Right renal pelvis (tissue), 4 donors: ENCODE measurements at places on chromosomes 11 and 22.

DNA sequence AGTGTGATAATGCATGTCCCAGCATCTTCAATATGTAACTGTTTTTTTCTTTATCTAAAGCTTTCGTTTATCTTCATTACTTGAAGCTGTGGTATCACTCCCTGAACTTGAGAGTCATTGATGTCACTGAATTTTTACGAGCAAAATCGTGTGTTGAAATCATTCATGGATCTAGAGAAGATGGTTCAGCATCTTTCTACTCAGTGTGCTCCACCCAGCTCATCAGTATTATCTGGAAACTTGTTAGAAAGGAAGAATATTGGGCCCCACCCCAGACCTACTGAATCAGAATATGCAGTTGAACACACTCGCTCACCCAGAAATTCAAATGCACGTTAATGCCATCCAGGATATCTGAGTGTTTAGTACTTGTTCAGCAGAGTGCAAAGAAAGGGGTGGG is 8.3 kb downstream of the CDON start:
- DNase-seq: no peak

- no peak for DNase-seq
Measured at GRCh38 chr11:72712168-72712751, 38.0 kb upstream of the PDE2A start.

DNA sequence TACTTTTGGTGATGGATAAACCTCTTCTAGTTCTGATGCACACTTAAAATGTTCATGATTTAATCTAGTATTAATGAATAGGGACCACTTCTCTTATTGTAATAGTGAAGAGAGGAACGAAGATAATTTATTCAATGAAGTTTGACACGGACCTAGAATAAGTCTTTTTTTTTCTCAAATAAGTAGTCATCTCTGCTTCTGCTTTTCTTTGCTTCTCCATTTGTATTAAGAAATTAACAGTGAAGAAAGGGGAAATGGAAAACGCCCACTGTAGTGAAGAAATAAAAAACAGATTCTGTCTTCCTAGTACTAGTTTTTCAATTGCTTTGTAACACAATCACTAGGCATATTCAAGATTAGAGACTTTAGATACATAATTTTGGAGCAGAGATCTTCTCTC is 73.0 kb downstream of the CD44 start:
- no peak for DNase-seq

DNA sequence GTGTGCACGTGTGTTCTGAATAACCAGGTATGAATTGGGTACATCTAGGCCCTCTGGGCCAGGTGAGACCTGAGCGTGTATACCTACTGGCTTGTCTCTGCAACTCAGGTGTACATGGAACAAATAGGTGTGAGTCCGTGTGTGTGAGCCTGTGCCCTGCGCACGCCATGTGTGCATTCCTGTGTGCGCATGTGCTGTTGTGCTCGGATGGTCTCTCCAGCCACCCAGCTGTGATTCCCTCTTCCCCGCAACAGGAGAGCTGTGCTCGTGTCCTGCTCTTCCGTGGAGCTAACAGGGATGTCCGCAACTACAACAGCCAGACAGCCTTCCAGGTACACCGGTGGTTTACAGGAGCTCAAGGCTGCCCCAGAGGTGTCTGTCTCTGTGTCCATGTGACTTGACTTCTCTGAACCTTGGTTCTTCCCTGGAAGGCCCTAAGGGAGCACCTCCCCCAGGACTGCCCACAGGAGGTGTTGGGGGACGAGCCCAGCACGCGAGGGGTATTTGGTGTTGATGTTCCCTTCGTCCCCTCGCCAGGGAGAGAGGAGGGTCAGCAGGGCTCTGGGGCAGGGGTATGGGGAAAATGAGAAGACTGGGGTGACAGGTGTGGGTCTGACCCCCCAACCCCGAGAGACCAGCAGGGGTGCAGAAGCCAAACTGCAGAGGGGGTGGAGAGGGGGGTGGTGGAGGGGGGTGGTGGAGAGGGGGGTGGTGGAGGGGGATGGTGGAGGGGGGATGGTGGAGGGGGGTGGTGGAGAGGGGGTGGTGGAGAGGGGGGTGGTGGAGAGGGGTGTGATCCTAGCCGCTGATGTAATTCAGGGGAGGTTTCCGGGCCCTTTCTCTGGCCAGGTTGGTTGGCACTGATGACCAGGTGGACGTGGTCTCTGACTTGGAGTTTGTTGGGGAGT is 10.7 kb downstream of the SHANK3 start:
- DNase-seq: no peak

DNA sequence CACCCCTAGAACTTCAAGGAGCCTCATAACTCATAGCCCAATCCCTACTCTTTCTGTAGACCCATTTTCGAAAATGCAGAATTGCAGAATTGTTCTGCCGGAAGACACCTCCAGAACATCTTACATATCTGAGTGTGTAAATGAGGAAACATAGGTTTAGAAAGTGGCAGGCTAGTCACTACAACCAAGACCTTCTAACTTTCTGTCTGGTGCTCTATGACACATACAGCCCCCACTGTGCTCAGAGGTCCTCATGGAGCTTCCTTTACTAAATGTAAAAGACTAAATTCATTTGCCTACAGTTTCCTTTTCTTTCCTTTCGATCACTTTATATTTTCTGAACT is 132.1 kb upstream of the DDI1 start:
- DNase-seq: no peak

DNA sequence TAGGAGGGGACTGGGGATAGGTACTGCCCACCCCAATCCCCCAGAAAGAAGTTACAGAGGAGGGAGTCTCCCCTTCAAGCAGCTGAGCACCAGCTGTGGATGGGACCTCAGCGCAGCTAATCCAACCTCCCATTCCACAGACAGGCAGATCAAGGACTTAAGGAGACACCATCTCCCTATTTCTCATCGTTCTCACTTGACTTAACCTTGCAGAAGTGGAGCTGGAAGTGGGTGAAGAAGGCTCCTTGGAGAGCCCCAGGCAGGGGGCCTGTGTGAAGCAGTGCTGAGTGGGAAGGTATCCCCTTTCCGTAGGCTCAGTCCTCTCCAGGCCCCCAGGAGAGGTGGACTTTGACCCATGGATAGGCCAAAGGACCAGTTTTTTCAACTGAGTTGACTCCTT is 27.3 kb downstream of the USP35 start:
- no peak for DNase-seq

DNA sequence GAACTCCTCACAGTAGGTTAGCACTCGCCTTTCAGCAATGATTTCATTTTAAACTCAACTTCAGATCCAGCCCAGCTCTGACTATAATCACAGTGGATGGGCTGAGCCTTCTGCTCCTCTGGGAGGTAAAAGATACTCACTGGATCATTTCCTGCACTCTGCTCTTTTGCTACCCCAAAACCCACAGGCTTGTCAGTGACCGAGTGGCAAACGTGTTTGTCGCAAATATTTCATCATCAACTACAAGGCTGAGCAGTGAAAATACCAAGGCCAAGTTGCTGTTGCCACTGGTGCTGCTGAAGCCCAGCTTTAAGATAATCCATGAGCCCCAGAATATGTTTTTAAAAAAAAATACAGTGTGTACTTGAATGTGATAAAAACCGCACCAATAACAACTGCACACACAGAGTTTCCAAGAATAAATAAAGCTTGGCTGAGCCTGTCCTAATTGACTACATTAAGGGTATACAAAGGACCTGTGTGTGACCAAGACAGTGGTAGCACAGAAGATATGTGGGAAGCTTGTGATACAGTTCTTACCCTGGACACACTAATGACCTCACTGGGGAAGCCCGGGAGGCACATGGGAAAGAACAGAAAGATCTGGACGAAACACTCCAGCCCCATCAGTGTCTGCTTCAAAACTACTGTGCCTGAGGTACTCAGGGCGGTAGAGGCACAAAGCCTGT is 41.3 kb downstream of the ABTB2 start:
- DNase-seq: no peak

DNA sequence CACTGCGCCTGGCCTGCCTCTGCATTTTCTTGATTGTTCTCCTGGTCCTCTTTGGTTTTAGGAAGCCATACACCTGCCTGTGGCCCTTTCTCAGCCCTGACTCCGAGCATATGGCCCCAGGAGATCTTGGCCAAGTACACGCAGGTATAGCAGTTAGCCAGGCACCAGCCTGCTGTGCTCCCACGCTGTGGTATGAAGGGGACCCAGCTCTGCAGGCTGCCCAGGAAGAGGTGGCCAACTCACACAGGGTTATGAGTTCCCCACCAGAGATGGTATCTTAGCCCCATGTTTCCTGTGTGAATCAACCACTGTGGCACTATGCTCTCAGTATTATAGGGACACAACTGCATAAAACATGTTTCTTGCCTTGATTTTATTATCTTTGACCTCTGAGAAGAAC is 31.1 kb downstream of the SGSM3 start:
- no peak for DNase-seq

DNA sequence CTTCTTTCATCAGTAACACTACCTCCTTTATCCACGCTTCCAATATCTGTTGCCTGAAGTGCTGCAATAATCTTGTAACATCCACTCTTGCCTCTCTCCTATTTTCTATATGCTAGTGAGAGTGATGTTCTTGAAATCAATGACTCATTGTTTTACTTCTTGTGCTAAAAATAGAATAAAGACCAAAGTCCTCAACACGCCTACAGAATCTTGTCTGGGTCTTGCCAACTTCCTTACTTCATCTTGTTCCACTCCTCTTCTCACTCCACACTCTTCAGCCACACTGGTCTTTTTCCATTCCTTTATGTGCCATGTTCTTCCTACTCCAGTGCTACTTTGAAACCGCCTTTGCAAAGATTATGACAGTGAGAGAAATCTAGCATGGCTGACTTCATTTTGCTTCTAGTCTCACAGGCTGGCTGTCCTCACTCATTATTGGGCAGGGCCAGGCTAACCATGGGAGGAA is 136.4 kb downstream of the CCDC81 start:
- no peak for DNase-seq

DNA sequence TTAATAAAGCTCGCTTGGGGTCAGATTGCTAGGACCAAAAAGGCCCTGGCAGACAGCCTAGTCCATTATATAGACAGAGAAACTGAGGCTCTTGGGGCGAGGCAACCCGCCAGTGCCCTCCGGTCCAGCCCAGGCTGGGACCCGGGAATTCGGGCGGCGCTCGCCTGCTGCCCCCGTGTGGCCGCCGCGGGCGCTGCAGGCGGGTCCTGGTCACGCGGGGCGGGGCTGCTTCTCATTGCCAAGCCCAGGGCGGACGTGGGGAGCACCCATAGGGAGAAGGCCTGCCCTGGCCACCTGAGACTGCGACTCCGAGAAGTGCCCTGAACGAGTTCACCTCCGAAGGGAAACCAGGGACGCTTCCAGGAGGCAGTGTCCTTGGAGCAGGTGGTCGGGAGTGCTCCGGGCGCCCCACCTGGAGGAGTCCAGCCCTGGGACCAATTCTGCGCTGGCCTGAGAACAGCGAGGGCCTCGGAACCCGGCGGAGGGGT is 36.0 kb upstream of the CSNK1E start:
- no peak for DNase-seq
